ENCODE measurements at places on chromosomes 16 and 17.

DNA sequence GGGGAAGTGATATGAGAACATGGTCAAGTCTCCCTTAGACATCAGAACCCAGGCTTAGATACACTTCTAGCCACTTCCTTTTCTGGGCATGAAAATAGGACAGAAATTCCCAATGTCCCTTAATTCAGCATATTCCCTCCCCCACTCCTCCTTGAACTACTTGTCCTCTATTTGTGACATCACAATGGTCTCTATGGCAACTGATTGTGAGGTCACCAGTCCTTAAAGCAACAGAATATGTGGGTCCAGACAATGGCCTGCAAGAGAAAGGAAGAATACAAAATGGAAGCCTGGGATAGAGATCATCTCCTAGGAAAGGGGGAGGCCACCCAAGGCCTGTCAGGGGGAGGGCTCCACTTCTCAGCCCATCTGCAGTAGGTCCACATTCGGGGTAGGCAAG is 6.7 kb upstream of the SEZ6 start:
- no peak for DNase-seq

- no peak for DNase-seq
Observed at GRCh38 chr17:76643553-76644148, at the start of gene ST6GALNAC1. TSS of gene ST6GALNAC1 (minus strand) at chr17:76643757. CDS start at chr17:76643638, 119 bp downstream.

DNA sequence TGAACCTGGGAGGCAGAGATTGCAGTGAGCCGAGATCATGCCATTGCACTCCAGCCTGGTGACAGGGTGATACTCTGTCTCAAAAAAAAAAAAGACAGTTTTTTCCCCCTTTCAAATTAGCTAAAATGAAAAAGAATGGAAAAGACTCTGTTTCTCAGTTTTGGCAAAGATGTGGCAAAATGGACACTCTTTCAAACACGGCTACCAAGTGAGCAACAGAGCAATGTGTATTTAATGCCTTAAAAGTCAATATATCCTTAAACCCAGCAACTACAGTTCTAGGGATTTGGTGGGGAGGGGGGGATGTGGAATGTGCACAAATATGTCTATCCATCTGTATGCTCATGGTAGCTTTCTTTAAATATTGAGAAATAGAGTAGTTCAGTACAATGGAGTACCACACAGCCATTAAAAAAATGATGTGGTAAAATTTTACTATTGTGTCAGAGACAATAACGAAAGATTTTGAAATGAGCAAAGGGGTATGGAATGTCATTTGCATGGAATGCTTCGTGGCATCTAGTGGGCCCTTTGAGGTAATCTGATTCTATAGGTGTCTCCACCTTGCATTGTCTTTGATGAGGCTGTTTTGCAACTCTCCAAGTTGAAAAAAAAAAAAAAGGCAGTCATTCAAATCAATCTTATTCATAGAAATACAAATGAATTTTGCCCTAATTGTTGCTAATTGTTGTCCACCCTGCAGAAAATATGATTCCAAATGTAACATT is 108.1 kb downstream of the AXIN2 start:
- DNase-seq, result no peak

GRCh38 chr16:4743226-4743878 is 9.0 kb downstream of the DNAAF8 start:
- no peak for DNase-seq

- peak; percentile 87 for DNase-seq
Observed at GRCh38 chr17:50169121-50169764, 3.4 kb downstream of the SGCA start.

- peak; percentile 77 for DNase-seq
Observed at GRCh38 chr17:67441052-67441895, 64.2 kb downstream of the PITPNC1 start.

GRCh38 chr17:76452127-76452659 is 759 bp downstream of the UBE2O start:
- DNase-seq, result no peak

DNA sequence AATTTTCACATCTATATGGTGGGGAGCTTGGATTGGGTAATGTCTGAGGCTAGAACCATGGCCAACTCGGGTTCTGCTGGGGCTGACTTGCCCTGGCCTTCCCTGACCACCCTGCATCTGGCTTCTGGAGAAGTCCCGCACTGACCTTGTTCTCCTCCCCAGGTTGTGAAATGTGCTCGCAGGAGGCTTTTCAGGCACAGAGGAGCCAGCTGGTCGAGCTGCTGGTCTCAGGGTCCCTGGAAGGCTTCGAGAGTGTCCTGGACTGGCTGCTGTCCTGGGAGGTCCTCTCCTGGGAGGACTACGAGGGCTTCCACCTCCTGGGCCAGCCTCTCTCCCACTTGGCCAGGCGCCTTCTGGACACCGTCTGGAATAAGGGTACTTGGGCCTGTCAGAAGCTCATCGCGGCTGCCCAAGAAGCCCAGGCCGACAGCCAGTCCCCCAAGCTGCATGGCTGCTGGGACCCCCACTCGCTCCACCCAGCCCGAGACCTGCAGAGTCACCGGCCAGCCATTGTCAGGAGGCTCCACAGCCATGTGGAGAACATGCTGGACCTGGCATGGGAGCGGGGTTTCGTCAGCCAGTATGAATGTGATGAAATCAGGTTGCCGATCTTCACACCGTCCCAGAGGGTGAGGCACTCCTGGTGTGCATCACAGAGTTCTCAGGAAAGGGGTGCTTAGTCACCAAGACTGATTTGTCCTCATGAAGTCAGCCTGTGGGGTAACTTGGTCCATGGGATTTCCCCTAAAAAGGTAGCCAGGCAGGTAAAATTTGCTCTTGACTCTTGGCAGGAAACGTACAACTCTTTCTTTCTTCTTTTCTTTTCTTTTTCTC is 6.1 kb downstream of the NOD2 start:
- DNase-seq, result peak; percentile 75

- DNase-seq, result no peak
Observed at GRCh38 chr16:3118204-3118790, 5.9 kb downstream of the ZNF205 start.

GRCh38 chr17:72587156-72587555 is 466.3 kb downstream of the SOX9 start:
- DNase-seq, result no peak

GRCh38 chr17:15261258-15261801 is 3.8 kb downstream of the PMP22 start:
- DNase-seq, result no peak

- DNase-seq, result no peak
Observed at GRCh38 chr17:5035315-5035714, at the start of gene SLC52A1. TSS of gene SLC52A1 (minus strand) at chr17:5035426. CDS start at chr17:5034606, 820 bp downstream.

GRCh38 chr17:80529904-80530292 is 14.7 kb upstream of the RPTOR start:
- no peak for DNase-seq

DNA sequence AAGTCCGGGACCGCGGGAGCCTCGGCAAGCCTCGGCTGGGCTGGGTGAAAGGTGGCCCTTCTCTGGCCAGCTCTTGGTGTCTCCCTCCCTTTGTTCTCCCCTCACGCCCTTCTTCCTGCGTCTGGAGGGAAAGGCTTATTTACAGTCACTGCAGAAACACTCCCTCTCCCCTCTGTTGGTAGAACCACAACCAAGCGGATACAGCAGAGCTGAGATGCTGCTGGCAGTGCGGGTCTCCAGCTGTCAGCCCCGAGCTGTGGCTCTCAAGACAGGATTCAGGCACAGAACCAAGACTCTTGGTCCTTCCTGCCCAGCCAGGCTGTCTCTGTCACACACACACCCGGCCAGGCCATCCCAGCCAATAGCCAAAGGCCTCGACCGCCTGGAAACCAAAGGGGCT is 133.3 kb downstream of the ENGASE start:
- DNase-seq, result no peak

GRCh38 chr17:67311575-67311974 is 54.8 kb downstream of the PSMD12 start:
- no peak for DNase-seq

DNA sequence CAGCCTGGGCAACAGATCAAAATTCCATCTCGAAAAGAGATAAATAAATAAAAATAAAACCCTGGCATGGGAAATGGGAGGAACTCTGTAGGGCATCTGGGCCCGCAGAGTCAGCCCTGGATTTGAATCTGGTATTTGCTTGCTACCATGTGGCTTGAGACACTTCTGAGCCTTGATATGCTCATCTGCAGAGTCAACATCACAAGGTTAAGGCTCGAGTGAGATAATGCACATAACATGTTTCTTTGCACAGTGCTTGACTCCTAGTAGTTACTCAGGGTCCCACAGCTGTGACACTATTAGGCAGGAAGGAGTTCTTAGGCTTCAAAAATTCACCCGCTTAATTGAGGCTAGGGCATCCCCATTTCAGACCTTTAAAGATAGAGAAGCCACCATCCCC is 21.3 kb downstream of the CDK5RAP3 start:
- DNase-seq, result no peak

DNA sequence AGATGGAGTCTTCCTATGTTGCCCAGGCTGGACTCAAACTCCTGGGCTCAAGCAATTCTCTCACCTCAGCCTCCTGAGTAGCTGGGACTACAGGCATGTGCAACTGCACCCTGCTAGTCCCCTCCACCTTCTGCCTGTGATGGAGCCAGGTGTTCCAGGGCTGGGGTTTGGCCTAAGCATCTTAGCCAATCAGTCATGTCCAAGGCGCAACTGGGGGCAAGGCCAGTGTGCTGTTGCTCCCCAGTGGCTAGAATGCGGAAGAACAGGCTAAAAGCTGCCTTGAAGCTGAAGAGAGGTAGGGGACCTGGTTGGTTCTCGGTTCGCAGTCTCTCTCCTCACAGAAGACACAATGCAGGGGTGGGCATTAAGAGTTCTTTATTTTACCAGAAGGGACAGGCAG is 18.6 kb downstream of the FLOT2 start:
- no peak for DNase-seq

DNA sequence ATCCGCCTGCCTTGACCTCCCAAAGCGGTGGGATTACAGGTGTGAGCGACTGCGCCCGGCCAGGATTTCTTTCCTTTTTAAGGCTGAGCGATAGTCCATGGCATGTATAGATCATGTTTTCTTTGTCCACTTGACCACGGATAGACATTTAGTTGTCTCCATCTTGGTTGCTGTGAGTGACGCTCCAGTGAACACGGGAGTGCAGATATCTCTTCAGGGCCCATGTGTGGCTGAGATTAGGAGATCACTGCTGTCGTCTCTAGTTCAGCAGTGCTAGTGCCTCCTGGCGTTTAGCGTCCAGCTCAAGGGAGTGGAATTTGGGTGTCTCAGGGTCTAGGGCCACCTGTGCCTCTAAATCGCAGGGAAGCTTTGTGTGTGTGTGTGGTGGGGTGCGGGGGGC is 41.5 kb downstream of the ABCC1 start:
- DNase-seq, result no peak

DNA sequence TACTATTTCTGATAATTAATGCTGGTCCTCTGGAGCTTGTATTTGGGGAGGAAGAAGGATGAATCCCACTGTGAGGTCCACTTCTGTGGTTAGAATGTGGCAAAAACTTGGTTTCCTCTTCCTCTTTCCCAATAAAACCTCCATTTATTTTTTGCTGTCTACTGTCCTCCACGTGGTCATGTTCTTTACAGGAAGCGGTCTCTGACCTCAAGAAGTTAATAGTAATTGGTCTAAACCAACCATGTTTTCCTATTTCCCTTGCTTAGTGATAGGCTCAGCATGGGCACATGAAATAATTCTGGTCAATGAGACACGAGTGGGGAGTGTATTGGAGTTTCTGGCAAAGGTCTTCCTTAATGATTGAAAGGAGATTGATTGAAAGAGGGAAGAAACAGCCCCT is 33.9 kb downstream of the CHP2 start:
- DNase-seq, result no peak

- no peak for DNase-seq
Observed at GRCh38 chr17:8420041-8420934, 15.4 kb upstream of the NDEL1 start.

DNA sequence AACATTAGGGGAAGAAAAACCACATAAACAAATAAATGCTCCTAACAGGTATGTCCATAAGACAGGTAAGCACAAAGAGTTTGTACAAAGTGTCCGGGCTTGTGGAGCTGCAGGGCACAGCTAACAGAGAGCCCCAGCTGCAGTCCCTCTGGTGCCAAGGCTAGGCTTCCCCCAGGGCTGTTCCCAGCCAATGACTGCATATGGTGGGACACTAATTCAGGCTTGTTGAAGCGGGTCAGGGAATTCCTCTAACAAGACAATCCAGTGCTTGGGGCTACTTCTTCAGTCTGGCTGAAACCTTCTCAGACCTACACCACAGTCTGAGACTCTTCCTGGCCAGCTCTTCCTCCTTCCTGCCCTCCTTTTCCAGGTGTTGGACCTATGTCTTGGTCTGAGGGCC is 51.7 kb upstream of the ALDH3A1 start:
- no peak for DNase-seq
